Endodermal cell (in vitro differentiated cells): ENCODE measurements at places on chromosomes 16 and 17. TPM values are rescaled to one million over a fixed set of nuclear protein-coding genes. Genes with fewer than 3 reads are reported as not detected.

DNA sequence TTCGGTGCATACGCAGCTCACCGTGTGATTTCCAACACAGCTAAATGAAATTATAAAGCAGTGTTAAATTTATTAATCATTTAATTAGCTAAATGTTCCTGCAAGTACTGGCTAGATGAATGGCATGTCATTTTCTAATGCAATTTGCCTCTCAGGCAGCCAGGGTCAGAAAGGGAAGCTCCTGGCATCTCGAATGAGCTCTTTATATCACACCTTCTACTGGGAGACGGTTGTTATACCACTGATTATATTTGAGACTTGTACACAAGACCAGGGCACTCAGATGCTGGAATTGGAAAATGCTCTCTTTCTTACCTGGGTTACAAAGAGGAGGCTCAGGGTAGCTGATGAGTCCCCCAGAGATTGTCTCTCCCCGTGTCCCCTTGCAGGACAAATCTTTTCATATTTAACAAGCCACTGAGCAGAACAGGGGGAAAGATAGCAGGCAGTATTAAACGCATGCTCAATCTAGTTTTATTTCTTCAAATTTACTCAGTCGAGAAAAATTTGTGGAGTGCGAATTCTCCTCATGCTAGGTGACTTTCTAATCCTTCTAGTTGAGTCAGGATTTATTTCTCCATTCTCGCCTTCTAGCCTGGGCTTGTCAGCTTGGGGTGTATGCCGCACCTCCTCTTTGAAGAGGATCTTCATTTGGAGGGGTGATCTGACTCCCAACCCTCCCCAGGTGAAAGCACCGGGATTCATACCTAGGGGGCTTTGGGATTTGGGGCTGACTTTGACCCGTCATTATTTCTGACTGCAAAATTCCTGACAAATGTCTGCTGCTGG, 441.1 kb downstream of the MAF start:
- H3K27ac ChIP-seq, result no peak overlapping the region
- H3K4me3 ChIP-seq, result no peak overlapping the region
- H3K27me3 ChIP-seq, result peaks cover 23% of the 10 kb centered on the region
- no peaks in the 10 kb centered on the region for H3K36me3 ChIP-seq
- DNase-seq, result no peak

DNA sequence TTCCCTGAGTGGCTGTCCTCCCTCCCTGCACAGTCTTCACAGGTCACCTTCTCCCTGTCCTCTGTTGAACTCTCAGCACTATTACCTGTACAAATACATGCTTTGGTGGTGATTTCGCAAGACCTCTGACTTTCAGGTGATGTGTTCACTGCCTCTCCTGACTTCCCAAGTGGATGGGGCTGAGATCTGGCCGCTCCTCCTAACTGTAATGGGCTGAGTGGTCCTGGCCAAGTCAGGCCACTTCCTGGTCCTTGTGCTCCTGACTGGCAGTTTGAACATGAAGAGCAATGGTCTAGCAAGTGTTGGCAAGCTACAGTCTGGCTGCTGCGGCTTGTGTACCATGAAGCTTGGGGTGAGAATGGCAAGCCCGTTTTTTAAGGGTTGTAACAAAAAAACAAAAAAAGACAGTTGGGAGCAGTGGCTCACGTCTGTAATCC, 11.7 kb upstream of the TMED6 start:
- DNase-seq, result no peak
- H3K27ac ChIP-seq, result no peak overlapping the region
- no peaks in the 10 kb centered on the region for H3K27me3 ChIP-seq
- no peaks in the 10 kb centered on the region for H3K4me1 ChIP-seq
- H3K36me3 ChIP-seq, result peaks cover 34% of the 10 kb centered on the region

PTGES3L gene
- 7.1 and 7.9 TPM in 2 replicates for total RNA-seq

ABCA6 gene
- not detected in 3 replicates for total RNA-seq
